ENCODE measurements at places on chromosomes 2 and 18. TPM values are rescaled to one million over a fixed set of nuclear protein-coding genes. Genes with fewer than 3 reads are reported as not detected.

NRP2 gene
- 41.2 TPM for polyA plus RNA-seq

PAX8 gene
- 2.0 TPM for polyA plus RNA-seq

GRCh38 chr2:234419726-234420125 lies 77.2 kb downstream of the ARL4C start:
- DNase-seq = no peak

DNA sequence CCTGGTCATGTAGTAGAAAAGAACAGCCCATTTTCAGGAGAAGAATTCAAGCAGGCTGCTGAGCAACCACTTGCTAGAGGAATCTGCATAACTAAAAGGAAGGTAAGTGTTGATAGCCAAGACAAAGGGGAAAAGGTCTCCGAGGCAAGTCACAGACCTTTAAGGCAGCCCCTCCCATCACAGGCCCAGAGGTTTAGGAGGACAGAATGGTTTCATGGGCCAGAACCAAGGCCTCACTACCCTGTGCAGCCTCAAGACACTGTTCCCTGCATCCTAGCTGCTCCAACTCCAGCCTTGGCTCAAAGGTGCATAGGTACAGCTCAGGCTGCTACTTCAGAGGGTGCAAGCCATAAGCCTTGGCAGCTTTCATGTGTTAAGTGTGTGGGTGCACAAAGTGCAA lies 238.6 kb upstream of the CYP26B1 start:
- DNase-seq = no peak

- DNase-seq = no peak
Observed at GRCh38 chr18:6476190-6476589, 61.5 kb upstream of the L3MBTL4 start.

CENPA gene
- polyA plus RNA-seq = 15.8 TPM

- no peak for DNase-seq
Observed at GRCh38 chr2:219861307-219861706, 233.9 kb downstream of the SLC4A3 start.

KCNE4 gene
- polyA plus RNA-seq = 5.2 TPM

CYS1 gene
- polyA plus RNA-seq = 11.3 TPM

UGT1A3 gene
- not detected for polyA plus RNA-seq

DNA sequence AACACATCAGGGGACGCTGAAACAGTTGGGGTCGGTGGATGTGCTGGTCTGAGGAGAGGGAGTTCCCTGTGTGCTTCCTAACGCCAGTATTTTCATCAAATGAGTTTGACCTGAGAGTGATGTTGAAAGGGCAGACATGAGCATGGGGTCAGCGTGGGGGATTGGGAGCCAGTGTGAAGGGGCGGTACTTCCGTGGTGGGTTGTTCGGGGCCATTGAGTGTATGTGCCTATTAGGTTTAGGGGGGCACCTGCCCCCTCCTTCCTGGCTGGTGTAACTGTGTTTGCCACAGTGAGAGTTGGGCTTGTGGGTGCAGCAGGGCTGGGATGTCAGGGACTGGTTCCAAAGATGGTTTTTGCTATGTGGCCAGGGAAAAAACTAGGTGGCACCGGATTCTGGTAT lies 24.4 kb downstream of the SPEG start:
- DNase-seq = no peak

DNA sequence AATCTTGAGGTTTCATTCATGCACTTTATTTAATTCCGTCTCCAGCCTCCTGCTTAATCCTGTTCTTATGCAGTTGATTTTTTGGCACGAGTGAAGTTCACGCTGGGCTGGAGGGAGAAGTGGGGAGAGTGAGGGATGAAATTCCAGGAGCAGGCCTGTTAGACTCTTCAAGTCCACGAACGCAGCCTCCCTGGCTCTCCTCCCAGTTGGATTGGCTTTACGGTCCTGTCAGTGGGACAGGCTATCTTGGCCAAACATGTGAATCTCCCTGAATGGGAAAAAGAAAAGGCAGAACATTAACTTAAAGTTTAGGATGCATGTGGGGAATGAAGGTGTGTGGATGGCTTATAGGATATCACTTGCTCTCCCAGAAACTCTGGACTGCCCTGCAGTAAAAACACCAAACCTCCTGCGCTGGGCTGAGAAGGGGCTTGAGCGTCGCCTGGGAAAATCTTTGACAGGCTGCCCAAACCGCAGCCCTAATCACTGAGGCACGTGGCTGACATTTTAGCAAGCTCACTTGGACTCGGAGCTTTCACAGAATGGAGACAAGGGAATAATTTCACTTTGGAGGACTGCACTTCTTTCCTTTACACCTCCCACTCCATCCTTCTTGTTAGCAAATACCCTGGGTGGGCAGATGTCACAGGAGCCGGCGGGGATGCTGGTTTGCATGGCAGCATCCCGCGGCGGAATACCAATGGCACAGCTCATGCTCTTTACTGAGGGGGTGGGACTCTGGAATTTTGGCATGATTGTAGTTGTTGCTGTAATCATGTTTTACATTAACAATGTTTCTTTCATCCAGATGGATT lies 93.9 kb downstream of the ACKR3 start:
- DNase-seq = no peak
